NCI-H2171 (cell line): ENCODE measurements at places on chromosomes 5 and 9.

DNA sequence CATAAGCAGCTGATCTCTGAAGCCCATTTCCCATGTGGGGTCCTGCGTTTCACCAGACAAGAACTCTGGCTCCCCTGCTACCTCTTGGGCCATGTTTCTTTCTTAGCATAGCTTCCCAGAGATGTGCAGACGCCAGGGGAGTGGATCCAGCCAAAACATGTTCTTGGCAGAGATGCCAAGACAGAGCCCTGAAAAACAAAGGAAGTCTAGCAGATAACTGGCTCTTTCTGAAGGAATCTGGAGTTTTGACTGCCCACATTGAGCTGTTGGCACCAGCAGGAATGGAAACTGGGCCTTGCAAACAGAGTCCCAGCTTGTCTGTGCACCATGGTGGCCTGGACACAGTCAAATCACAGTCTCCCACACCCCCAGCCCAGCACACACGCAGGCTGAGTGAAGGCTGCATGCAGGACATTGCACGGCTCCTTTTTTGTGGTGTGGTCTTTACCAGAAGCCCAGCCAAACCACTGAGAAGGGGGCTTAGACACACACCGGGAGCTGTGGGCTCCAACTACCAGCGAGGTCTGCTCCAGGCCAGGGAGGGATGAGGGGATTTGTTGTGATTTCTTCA is 114.7 kb downstream of the SNX18 start:
- DNase-seq: no peak

GRCh38 chr9:85523202-85523601 is 218.6 kb downstream of the AGTPBP1 start:
- DNase-seq: no peak

DNA sequence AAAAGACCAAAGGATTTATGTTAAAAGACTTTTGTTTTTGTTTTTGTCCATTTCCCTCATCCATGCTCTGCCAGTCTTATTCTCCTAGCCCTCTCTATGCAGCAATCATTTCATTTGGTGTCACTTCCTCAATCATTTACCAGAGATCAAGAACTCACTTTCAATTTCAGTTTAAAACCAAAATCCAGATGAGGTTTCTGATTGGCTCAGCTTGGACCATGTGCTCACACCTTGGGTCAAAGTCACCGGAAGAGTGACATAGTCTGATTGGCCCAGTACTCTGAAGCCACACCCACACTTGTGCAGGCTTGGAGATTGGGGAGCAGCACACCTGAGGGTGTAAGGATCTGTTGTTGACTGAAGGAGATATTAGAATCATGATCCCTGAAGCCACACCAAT is 79.6 kb downstream of the TLR4 start:
- no peak for DNase-seq

DNA sequence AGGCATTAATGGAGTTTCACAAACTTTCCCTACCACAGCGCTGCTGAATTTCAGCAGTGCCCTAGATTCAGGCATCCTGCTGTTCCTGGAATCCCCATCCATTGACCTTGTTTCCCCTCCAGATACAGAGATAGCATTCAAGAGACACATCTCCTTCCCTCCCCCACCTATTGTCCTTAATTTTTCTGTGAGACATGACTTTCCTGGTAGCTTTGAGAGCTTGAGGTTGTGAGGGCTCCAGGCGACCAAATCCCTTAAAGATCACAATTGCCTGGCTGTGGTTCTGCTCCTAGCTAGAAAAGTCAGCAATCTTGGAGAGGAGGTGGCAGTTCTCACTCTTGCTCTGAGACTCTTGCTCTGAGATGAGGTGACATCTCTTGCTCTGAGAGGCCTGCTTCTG is 48.0 kb downstream of the PRR16 start:
- DNase-seq: no peak

- DNase-seq: no peak
Measured at GRCh38 chr5:1185629-1186350, 15.6 kb upstream of the SLC6A19 start.

DNA sequence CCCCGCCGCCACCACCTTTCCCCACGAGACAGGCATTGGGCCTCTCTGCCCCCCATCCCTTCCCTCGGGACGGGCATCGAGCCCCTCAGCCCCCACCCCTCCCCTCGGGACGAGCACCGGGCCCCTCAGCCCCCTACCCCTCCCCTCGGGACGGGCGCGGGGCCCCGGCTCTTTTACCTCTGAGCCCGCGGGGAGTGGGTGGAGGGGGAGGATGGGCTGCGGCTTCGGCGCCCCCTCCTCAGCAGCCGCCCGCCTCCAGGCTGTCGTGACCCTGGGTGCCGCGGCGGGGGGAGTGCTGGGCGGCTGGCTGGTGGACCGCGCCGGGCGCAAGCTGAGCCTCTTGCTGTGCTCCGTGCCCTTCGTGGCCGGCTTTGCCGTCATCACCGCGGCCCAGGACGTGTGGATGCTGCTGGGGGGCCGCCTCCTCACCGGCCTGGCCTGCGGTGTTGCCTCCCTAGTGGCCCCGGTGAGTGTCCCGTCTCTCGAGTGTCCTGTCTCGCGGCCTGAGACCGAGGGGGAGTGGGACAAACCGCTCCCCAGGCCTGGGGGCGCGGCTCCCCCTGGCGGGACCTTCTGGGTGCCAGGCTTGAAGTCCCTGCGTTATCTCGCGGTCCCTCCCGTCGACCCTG is 791 bp downstream of the SLC2A8 start:
- peak; percentile 35 for DNase-seq

DNA sequence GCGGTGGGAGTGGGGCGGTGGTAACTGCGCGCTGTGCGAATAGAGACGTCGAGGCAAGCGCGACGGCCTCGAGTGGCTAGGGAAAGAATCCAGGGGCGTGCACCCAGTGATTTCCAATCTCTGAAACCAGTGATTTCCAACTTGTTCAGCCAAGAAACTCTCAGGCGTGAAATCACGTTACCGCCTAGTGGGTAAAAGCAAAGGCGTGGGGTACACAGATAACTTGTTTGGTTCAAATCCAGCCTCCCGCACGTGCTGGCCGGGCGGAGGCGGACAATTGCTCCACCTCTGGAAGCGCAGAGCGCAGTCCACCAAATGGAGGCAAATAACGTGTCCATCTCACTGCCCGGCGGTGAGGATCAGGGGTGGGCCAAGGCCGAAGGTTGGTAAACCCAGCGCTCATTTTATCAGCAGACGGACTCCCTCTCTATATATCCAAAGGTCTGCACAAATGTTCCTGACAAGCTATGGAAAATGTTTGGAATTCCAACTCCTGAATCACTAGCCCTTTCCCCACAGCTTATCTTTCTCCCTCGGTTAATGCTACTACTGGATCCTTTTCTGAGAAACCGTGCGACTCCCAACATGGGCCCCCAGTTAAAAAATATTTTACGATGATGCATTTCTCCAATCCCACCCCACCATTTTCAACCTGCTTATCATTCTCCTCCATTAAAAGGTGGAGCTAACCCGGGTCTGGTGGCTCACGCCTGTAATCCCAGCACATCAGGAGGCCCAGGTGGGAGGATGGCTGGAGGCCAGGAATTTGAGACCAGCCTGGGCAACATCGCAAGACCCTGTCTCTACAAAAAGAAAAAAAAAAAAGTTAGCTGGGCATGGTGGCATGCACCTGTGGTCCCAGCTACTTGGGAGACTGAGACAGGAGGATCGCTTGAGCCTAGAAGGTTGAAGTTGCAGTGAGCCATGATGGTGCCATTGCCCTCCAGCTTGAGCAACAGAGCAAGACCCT is 950 bp upstream of the FNBP1 start:
- no peak for DNase-seq

GRCh38 chr5:109532773-109533364 is 123.1 kb upstream of the PJA2 start:
- DNase-seq: no peak

GRCh38 chr5:144195448-144195847 is 24.8 kb downstream of the KCTD16 start:
- no peak for DNase-seq

DNA sequence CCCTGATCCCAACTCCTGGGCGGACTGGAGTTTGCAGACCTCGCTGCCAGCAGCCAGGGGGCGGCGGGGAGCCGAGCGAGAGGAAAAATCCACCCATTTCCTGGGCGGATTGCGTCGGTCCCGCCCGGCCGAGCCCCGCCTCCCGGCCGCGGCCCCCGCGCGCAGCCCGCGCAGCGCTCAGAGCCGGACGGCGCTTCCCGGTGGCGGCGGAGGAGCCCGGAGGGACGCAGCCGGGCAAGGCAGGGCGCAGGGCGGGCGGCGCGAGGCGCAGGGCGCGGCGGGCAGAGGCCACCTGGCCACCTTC is at the start of gene OLFM1:
Gene OLFM1 (plus strand): TSS at position 180 of the 304 bp plus-strand sequence. CDS start 322 bp downstream, outside the sequence.
- peak; percentile 88 for DNase-seq

DNA sequence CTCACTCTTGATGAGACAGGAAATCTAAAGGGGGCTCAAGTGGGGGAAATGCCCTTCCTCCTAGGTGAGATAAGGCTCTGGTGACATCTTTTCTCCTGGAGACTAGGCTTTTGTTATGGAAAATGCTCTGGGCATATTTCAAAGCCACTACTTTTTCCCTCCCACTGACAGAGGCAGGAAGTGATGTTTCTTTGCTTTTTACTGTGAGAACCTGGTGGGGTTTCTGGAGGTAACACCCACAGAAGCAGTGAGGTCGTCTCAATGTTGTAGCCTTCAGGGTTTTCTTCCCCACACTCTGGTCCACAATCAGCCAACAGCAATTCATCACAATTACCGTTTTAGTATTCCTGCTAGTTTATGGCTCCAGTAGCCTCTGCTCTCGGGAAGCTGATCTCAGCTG is 41.4 kb upstream of the FAM240B start:
- DNase-seq: no peak

GRCh38 chr9:69474821-69475220 is 149.8 kb downstream of the ENTREP1 start:
- no peak for DNase-seq

DNA sequence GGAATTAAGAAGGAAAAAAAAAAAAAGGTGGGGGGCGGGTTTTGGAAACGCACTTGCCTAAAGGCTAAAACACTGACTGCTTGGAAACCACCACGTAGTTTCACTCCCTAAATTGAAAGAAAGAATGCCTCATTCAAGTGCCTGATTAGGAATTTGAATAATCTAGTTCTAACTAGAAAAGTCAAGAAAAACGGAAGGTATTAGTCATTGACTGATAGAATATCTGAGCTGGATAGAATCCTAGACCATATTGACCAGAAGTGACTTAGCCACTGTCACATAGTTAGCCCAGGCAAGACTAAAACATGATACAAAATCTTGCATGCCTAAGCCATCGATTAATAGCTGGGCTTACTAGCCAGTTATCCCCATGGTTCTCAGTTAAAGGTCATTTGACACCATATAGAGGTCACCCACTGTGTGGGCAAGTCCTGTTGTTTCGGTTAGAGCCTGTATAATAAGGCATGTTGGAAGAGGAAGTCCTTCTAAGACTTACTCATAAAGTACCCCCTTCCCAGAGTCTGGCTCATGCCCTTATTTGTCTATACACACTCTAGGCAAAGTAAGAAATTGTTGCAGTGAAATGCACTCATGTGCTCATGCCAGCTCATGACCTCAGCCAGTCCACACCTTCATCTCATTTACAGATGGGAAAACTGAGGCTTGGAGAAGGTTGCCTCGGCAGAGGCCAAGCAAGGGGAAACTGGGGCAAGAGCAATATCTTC is 40.2 kb downstream of the SH3RF2 start:
- no peak for DNase-seq
